ENCODE measurements at places on chromosomes 3 and 15.

- no peak for DNase-seq
Measured at GRCh38 chr15:70415398-70415797, 317.7 kb upstream of the TLE3 start.

- DNase-seq: no peak
Measured at GRCh38 chr15:88745696-88746095, 57.5 kb upstream of the ACAN start.

DNA sequence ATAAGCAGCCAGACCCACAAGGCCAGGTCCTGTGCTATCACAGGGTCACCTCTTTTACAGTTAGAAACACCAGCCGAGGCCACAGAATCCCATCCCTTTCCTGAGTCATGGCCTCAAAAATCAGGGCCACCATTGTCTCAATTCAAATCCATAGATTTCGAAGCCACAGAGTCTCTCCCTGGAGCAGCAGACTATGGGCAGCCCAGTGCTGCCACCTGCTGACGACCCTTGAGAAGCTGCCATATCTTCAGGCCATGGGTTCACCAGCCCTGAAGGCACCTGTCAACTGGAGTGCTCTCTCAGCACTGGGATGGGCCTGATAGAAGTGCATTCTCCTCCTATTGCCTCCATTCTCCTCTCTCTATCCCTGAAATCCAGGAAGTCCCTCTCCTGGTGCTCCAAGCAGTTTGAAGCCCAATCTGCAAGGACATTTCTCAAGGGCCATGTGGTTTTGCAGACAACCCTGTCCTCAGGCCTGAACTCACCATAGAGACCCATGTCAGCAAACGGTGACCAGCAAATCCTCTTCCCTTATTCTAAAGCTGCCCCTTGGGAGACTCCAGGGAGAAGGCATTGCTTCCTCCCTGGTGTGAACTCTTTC lies 39.6 kb downstream of the TGM4 start:
- DNase-seq: peak; percentile 51

GRCh38 chr15:66767240-66767659 lies 65.2 kb downstream of the SMAD6 start:
- no peak for DNase-seq

- DNase-seq: no peak
Measured at GRCh38 chr3:42871592-42872196, 4.0 kb downstream of the CYP8B1 start.

DNA sequence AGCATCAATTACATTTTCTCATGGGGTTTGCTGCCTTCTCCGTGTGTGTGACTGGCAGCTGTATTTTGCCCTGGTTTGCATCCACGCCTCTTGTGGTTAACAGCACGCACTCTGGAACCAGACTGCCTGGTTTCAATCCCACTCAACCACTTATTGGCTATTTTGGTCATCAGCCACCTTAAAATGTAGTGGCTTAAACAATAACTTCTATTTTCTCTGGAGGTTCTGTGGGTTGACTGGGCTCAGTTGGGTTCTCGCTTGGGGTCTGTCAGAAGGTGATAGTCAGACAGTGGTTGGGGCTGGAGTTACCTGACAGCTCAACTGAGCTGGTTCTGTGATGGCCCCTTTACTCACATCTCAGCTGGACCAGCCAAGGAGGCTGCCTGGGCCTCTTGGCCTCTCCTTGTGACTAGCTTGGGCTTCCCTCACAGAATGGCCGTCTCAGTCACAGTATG lies 36.8 kb downstream of the EHD4 start:
- no peak for DNase-seq

GRCh38 chr3:27649277-27649676 lies 72.8 kb downstream of the EOMES start:
- DNase-seq: no peak

- DNase-seq: no peak
Measured at GRCh38 chr3:107928084-107928445, 162.8 kb downstream of the CD47 start.

GRCh38 chr3:126541628-126542339 lies 16.9 kb downstream of the C3orf22 start:
- DNase-seq: no peak

DNA sequence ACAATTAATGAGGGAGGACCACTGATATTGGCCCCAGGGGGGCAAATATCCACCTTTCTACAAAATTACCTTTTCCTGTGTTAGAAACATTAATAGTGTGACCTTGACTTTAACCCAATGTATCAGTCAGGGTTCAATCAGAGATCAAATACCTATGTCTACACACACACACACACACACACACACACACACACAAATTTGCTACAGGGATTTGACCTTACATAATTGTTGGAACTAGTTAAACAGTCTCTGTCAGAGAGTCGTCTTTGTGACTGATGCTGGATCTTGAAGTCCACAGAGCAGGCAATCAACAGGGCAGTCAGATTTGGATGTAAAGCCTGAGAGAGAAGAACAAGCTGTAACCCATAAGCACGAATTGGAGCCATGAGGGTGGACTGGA lies 32.5 kb downstream of the TM4SF4 start:
- no peak for DNase-seq

DNA sequence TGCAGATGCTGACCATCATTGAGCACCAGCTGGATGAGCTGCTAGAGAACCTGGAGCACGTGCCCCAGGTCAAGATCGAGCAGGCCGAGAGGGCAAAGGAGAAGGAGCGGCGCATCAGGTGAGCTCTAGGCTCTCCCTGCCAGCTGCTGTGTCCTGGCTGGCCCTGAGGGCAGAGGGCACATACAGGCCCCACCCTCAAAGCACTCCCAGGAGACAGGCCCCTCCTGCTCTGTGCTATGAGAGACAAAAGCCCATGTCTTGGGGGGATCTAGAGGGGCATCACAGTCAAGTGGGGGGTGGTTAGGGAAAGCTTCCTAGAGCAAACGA lies 39.5 kb downstream of the CFAP100 start:
- no peak for DNase-seq

Data from activated gamma-delta T cell treated with Interleukin-2 at 50 U/mL for 16 hours (primary cell).